ENCODE measurements at places on chromosomes 2 and 18.
A peak's percentile ranks its signal among the peaks of the same experiment; 100 is the strongest.

GRCh38 chr2:170022692-170023091 is 155.3 kb upstream of the MYO3B start:
- H3K27me3 ChIP-seq, result no peaks in the 10 kb centered on the region
- no peak for DNase-seq
- no peaks in the 10 kb centered on the region for H3K4me1 ChIP-seq
- H3K36me3 ChIP-seq, result peaks cover 9% of the 10 kb centered on the region
- H3K27ac ChIP-seq, result no peak overlapping the region

DNA sequence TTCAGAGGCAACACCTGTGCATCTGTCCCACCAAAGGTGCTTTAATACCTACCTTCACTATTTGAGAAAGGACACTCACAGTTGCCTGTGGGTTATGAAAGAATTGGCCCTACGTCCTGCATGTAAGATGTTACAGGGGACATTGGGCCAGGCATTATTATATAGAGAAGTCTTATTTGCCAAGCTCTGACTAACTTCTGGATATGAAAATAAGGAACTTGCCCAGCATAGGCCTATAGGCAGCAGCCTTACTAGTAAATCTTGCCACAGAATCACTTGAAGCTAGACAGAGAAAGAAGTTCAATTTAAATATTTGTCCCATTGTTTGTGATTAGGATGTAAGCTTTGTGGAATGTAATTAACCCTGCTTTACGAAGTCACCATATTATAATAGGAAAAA is 41.7 kb downstream of the NLRC4 start:
- DNase-seq, result no peak
- peaks cover 13% of the 10 kb centered on the region for H3K36me3 ChIP-seq

GRCh38 chr2:23620841-23621341 is 235.9 kb downstream of the KLHL29 start:
- H3K4me3 ChIP-seq, result no peak overlapping the region
- peaks cover 13% of the 10 kb centered on the region for H3K4me1 ChIP-seq
- no peaks in the 10 kb centered on the region for H3K36me3 ChIP-seq
- H3K27ac ChIP-seq, result no peak overlapping the region

- peaks cover 22% of the 10 kb centered on the region for H3K4me1 ChIP-seq
- no peak overlapping the region for H3K27ac ChIP-seq
- no peak for DNase-seq
- H3K36me3 ChIP-seq, result no peaks in the 10 kb centered on the region
Measured at GRCh38 chr2:148614014-148614321, 30.6 kb upstream of the EPC2 start.

- no peaks in the 10 kb centered on the region for H3K4me1 ChIP-seq
- no peak for DNase-seq
- no peaks in the 10 kb centered on the region for H3K27me3 ChIP-seq
- no peaks in the 10 kb centered on the region for H3K36me3 ChIP-seq
Measured at GRCh38 chr18:61738042-61738441, 154.8 kb downstream of the RNF152 start.

GRCh38 chr2:205931388-205931787 is 154.6 kb downstream of the INO80D start:
- H3K36me3 ChIP-seq, result no peaks in the 10 kb centered on the region
- H3K27ac ChIP-seq, result no peak overlapping the region
- H3K27me3 ChIP-seq, result no peaks in the 10 kb centered on the region
- DNase-seq, result no peak
- no peak overlapping the region for H3K4me3 ChIP-seq

DNA sequence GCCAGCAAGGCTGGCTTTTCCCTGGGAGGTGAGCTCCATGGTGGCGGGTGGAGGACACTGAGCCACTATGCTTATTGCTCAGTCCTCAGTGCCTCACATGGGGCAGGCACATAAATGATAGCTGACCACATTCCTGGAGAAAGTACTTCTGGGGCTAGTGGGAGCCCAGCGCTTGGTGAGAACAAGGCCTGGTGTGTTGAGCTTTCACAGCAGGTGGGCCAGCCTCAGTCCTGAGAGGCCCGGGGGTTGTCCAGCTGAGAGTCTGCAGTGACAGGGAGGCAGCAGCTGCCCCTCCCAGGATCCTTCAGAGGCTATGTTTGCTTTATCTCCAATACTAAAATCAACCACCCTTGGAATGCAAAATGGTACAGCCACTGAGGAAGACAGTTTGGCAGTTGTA is 217.7 kb downstream of the ZBTB7C start:
- DNase-seq, result no peak
- no peaks in the 10 kb centered on the region for H3K36me3 ChIP-seq
- no peaks in the 10 kb centered on the region for H3K27me3 ChIP-seq
- no peak overlapping the region for H3K27ac ChIP-seq
- peaks cover 11% of the 10 kb centered on the region for H3K4me1 ChIP-seq

- H3K36me3 ChIP-seq, result no peaks in the 10 kb centered on the region
- H3K27me3 ChIP-seq, result no peaks in the 10 kb centered on the region
- no peak overlapping the region for H3K27ac ChIP-seq
- no peak for DNase-seq
Measured at GRCh38 chr2:184780384-184780783, 182.1 kb downstream of the ZNF804A start.

- H3K27ac ChIP-seq, result no peak overlapping the region
- no peaks in the 10 kb centered on the region for H3K4me1 ChIP-seq
- no peaks in the 10 kb centered on the region for H3K27me3 ChIP-seq
- H3K36me3 ChIP-seq, result no peaks in the 10 kb centered on the region
- no peak for DNase-seq
- no peak overlapping the region for H3K4me3 ChIP-seq
Measured at GRCh38 chr2:162749994-162750393, 88.6 kb downstream of the KCNH7 start.

GRCh38 chr2:1772471-1773267 is 28.4 kb upstream of the PXDN start:
- no peaks in the 10 kb centered on the region for H3K36me3 ChIP-seq
- H3K4me1 ChIP-seq, result no peaks in the 10 kb centered on the region
- DNase-seq, result no peak
- H3K4me3 ChIP-seq, result no peak overlapping the region
- H3K27me3 ChIP-seq, result peaks cover 2% of the 10 kb centered on the region

GRCh38 chr2:174449033-174449432 is 37.8 kb downstream of the GPR155 start:
- no peaks in the 10 kb centered on the region for H3K4me1 ChIP-seq
- H3K36me3 ChIP-seq, result no peaks in the 10 kb centered on the region
- no peaks in the 10 kb centered on the region for H3K27me3 ChIP-seq
- DNase-seq, result no peak
- no peak overlapping the region for H3K4me3 ChIP-seq

DNA sequence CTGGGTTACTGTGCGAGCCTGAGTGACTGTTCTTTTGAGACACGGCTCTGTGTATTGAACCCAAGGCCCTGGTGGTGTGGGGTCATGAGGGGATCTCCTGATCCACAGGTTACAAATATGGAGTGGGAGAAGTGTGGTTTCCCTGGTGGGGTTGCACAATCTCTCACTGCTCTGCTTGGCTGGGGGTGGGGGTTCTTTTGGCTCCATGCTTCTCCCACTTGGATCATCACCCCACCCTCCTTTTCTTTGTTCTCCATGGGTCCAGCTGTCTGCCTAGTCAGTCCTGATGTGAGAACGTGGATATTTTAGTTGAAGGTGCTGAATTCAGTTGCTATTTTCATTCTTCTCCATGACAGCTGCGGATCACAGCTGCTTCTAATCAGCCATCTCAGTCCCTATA is 37.8 kb downstream of the AGPS start:
- no peak overlapping the region for H3K27ac ChIP-seq
- H3K4me3 ChIP-seq, result no peak overlapping the region
- no peak for DNase-seq
- H3K27me3 ChIP-seq, result no peaks in the 10 kb centered on the region
- no peaks in the 10 kb centered on the region for H3K36me3 ChIP-seq
- H3K4me1 ChIP-seq, result peaks cover 6% of the 10 kb centered on the region

DNA sequence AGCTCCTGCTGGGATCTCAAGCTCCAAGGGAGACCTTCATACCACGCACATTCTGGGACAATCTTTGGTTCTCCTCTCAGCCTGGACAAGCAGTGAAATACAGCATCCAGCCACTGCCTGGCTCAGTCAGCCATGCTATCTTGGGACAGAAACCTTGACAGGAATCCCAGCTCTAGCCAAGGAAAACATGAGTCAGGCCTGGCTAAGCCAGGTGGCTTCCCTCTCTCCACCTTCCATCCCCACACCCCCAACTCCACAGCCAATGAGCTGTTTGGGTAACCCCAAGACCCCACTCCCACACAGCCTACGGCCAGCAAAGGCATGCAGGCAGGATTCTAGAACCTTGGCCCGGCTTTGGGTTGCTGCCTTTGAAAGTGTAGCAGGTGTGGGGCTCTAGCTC is 64.9 kb downstream of the MCFD2 start:
- no peak for DNase-seq
- peaks cover 56% of the 10 kb centered on the region for H3K4me1 ChIP-seq
- H3K27me3 ChIP-seq, result no peaks in the 10 kb centered on the region
- H3K27ac ChIP-seq, result peak overlapping the region; percentile 51

DNA sequence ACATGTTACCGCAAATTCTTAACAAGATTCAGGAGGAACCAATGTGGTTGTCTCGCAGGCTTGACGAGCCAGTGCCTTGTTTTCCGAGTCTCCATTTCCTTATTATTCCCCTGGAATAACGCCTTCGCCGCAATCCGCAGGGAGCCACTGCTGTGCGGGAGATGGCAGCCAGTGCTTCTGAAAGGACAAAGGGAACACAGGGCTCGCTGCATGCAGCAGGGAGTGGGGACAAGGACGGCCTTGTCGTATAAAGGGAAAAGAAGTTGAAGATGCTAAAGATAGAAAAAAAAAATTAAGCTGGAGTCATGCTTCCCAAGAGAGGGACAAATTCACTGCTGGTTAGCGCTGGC is 221.4 kb downstream of the NDUFA10 start:
- no peak overlapping the region for H3K27ac ChIP-seq
- H3K4me1 ChIP-seq, result no peaks in the 10 kb centered on the region
- DNase-seq, result no peak
- H3K4me3 ChIP-seq, result no peak overlapping the region

DNA sequence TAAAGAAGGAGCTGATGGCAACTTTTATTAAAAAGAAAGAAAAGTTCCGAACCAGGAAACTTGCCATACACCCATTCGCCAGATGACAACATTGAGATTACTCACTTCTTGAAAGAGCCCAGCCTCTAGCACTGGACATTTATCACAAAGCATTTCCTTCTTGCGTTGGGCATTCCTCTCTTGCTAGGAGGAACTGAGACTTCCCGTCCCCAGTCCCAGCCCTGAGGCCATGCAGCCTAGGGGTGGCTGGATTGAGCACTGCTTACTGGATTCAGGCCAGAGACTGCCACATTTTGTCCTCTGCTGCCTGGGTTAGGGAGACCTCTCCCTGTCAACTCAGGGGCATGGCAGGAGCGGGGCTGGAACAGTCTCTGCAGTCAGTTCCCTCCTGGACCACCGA is 80.1 kb downstream of the SDC1 start:
- no peak overlapping the region for H3K4me3 ChIP-seq
- DNase-seq, result no peak
- no peaks in the 10 kb centered on the region for H3K36me3 ChIP-seq
- no peak overlapping the region for H3K27ac ChIP-seq
- H3K4me1 ChIP-seq, result no peaks in the 10 kb centered on the region
- peaks cover 2% of the 10 kb centered on the region for H3K27me3 ChIP-seq

GRCh38 chr2:119645173-119645855 is 33.7 kb upstream of the TMEM177 start:
- H3K27me3 ChIP-seq, result no peaks in the 10 kb centered on the region
- H3K4me1 ChIP-seq, result no peaks in the 10 kb centered on the region
- H3K36me3 ChIP-seq, result no peaks in the 10 kb centered on the region
- no peak for DNase-seq
- H3K4me3 ChIP-seq, result no peak overlapping the region

DNA sequence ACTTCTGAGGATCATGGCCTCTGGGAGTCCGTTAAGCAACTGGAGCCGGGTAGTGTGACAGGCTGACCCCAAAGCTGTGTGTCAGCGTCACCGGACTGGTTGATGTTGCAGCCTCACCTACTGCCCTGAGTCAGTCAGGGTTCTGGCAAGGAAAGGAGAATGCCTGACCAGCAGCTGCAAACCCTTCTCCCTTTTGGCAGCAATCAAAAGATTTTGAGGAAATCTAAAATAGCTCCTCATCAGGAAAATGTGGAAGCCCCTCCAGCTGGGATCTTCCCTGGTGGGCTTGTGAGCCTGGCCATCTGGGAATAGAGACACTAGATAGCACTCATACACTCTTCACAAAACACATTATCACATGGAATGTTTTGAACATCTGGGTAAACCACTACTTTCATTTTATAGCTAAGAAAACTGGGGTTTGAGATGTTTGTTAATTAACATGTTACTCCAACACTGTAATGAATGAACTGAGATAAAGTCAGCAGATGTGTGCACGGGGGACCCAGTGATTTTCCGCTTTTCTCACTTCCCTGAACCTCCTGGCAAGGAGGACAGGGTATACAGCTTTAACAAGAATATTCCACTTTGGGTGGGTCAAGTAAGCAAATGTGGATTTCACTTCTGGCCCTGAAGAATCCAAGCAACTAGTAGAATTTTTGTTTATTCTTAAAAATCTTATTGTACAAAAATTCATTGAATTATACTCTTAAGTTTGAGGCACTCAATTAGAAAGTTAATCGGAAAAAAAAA is 24.7 kb downstream of the CLUL1 start:
- no peaks in the 10 kb centered on the region for H3K27me3 ChIP-seq
- no peaks in the 10 kb centered on the region for H3K36me3 ChIP-seq
- no peaks in the 10 kb centered on the region for H3K4me1 ChIP-seq
- DNase-seq, result no peak
- no peak overlapping the region for H3K27ac ChIP-seq

GRCh38 chr18:54750350-54750749 is 77.9 kb upstream of the RAB27B start:
- no peak overlapping the region for H3K27ac ChIP-seq
- no peak for DNase-seq
- no peaks in the 10 kb centered on the region for H3K36me3 ChIP-seq
- peaks cover 5% of the 10 kb centered on the region for H3K27me3 ChIP-seq

- peak within 1 kb of the TSS; percentile 83 for H3K27ac ChIP-seq
- H3K4me1 ChIP-seq, result peaks cover 18% of the 10 kb centered on the region
- peak; percentile 94 for DNase-seq
- peak within 1 kb of the TSS; percentile 89 for H3K4me3 ChIP-seq
Measured at GRCh38 chr2:73385504-73386341, at the start of gene ALMS1. Gene ALMS1, plus strand, starts transcription at chr2:73385836. Its CDS starts 33 bp downstream, at chr2:73385869.

GRCh38 chr18:52283927-52284326 is 56.1 kb upstream of the DCC start:
- no peak overlapping the region for H3K4me3 ChIP-seq
- DNase-seq, result no peak
- no peaks in the 10 kb centered on the region for H3K27me3 ChIP-seq
- no peaks in the 10 kb centered on the region for H3K4me1 ChIP-seq

- no peaks in the 10 kb centered on the region for H3K27me3 ChIP-seq
- no peak for DNase-seq
- no peak overlapping the region for H3K4me3 ChIP-seq
- no peak overlapping the region for H3K27ac ChIP-seq
- H3K4me1 ChIP-seq, result peaks cover 8% of the 10 kb centered on the region
- H3K36me3 ChIP-seq, result no peaks in the 10 kb centered on the region
Measured at GRCh38 chr2:31831585-31831984, 179.2 kb downstream of the MEMO1 start.

- peak overlapping the region; percentile 98 for H3K27ac ChIP-seq
- H3K4me1 ChIP-seq, result peaks cover 53% of the 10 kb centered on the region
- H3K36me3 ChIP-seq, result no peaks in the 10 kb centered on the region
Measured at GRCh38 chr2:159713631-159714246, 1.4 kb downstream of the MARCHF7 start.

Data from psoas muscle (tissue), 8 donors.